ENCODE measurements at places on chromosomes 1 and 21.

GRCh38 chr1:85566890-85567289 lies 13.7 kb upstream of the CCN1 start:
- no peak for DNase-seq

DNA sequence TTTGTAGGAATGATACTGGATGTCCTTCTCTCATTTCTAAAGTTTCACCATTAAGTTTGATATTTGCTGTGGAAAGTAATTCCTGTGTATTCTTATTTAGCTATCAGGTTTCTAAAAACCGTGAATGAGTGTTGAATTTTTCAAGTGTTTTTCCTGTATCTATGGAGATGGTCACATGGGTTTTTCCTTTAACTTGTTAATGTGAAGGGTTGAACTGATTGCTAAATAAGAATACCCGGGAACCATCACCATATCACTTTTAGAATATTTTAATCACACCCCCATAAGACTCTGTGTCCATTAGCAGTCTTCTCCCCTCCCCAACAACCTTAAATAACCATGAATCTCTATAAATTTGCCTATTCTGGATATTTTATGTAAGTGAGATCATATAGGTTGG lies 16.5 kb upstream of the ASAP3 start:
- DNase-seq: peak; percentile 35

- no peak for DNase-seq
Measured at GRCh38 chr1:231124746-231125145, 37.1 kb upstream of the TRIM67 start.

DNA sequence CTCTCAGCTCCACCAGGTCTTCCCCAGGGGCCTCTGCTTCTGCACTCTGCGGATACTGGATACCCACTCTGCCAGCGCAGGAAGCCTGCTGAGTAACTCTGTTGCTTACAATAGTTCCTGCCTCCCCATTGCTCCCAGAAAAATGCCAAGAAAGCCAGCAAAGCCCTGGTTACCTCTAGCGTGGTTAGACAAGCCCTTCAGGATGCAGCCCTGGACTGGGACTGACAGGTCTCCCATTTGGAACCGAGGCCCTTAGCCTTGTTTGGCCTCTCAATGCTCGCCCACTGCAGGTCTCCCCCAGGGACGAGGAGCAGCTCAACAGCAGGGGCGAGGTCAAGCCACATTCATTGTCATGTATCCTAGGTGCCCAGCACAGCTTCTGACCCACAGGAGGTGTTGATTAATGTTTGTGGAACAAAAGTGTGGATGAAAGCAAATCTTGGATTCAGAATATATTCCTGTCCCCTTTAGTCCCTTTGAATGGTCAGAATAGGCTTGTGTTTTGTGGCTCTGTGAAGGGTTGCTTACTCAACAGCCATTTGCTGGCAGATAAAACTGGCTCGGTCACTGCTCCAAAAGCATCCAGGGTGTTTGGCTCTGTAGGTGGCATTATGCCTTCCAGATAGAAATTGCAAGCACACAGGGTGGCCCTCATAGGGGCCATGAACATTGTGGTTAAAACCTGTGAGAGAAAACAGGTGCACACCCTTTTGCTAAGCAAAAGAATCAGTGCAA lies 58.9 kb downstream of the C1orf198 start:
- no peak for DNase-seq

DNA sequence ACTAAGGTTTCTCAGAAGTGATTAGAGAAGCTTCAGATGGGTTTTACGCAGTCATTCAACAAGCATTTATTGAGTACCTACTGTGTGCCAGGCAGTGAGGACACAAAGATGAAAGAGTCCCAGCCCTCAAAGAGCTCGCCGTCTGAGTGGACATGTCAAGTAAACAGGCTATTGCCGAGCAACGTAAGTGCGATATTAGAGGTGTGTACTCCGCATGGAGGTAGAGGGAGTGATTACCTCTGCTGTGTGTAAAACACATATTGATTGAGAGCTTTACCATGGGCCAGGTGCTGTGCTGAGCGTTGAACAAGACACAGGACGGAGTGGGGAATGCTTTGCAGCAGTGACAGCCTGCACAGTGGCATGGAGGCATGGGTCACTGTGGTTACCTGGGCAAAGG lies 49.5 kb upstream of the GPR37L1 start:
- DNase-seq: no peak

DNA sequence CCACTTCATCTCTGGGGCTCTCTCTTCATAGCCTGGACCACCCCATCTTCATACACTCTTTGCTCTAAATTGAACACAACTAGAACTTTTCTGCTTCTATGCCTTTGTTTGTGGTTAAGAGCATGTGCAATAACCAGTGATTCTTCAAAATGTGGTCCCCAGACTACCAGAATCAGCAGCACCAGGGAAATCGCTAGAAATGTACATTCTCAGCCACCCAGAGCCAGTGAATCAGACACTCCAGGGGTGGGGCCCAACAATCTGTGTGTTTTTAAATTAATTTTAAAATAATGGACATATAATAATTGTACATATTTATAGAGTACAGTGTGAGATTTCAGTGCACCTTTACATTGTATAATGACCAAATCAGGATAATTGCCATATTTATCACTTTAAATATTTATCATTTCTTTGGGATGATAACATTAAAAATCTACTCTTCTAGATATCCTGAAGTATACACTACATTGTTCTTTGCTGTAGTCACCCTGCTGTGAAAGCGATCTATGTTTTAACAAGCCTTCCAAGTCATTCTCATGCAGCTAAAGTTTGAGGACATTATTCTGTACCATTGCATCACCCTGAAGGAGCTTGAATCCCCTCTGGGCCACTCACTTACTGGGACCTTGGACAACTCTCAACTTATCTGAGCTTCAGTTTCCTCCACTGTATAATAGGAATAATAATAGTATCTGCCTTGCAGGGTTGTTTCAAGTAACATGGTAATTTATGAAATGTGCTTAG lies 10.8 kb downstream of the GRHL3 start:
- DNase-seq: no peak

DNA sequence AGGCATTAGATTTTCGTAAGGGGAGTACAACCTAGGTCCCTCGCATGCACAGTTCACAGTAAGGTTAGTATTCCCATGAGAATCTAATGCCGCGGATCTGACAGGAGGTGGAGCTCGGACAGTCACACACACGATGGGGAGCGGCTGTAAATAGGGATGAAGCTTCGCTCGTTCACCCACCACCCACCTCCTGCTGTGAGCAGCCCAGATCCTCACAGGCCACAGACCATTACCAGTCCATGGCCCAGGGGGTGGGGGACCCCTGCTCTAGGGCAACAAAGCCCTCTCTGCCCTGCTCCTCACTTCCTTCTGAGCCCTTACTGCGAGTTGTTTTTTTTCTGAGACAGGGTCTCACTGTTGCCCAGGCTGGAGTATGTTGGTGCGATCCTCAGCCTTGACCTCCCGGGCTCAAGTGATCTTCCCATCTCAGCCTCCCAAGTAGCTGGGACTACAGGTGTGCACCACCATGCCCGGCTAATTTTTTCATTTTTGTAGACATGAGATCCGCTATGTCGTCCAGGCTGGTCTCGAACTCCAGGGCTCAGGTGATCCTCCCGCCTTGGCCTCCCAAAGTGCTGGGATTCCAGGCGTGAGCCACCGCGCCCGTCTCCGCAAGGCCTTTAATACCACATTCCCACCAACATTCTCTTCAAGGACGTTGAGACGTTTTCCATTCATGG lies 21.3 kb downstream of the TRPM2 start:
- no peak for DNase-seq

GRCh38 chr1:154940213-154940560 lies 3.7 kb upstream of the PMVK start:
- DNase-seq: no peak

- no peak for DNase-seq
Measured at GRCh38 chr1:78619032-78619431, 1.2 kb upstream of the IFI44L start.

All from myocyte (in vitro differentiated cells).